ENCODE measurements at places on chromosomes 7 and 10. TPM values are rescaled to one million over a fixed set of nuclear protein-coding genes. Genes with fewer than 3 reads are reported as not detected.
A peak's percentile ranks its signal among the peaks of the same experiment; 100 is the strongest.

GRCh38 chr7:85699482-85699881 lies 512.6 kb upstream of the SEMA3D start:
- DNase-seq, result no peak

DNA sequence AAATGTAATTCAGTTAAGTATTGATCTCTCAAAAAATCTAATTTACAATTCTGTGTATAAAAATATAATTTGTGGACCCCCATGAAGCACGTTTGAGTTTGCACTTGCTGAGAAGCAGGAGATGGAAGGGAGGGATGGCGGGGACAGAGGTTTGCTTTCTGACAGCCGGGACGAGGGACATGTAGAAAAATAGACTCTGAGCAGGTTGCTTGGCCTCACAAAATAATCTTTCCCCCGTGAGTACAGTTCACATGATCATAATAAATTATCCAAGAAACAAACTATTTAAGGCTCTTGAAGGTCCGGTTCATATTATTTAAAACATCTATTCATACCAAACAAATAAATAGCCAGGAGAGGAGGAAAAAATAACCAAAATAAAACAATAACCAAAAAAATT lies 10.0 kb downstream of the SHH start:
- DNase-seq, result no peak

GRCh38 chr7:117048114-117048866 lies 95.0 kb downstream of the ST7 start:
- DNase-seq, result no peak

GRCh38 chr10:99329304-99329553 lies at the start of gene CNNM1:
Gene CNNM1, plus strand, starts transcription at chr10:99329356. Its CDS starts 32 bp downstream, at chr10:99329388.
- no peak for DNase-seq

DNA sequence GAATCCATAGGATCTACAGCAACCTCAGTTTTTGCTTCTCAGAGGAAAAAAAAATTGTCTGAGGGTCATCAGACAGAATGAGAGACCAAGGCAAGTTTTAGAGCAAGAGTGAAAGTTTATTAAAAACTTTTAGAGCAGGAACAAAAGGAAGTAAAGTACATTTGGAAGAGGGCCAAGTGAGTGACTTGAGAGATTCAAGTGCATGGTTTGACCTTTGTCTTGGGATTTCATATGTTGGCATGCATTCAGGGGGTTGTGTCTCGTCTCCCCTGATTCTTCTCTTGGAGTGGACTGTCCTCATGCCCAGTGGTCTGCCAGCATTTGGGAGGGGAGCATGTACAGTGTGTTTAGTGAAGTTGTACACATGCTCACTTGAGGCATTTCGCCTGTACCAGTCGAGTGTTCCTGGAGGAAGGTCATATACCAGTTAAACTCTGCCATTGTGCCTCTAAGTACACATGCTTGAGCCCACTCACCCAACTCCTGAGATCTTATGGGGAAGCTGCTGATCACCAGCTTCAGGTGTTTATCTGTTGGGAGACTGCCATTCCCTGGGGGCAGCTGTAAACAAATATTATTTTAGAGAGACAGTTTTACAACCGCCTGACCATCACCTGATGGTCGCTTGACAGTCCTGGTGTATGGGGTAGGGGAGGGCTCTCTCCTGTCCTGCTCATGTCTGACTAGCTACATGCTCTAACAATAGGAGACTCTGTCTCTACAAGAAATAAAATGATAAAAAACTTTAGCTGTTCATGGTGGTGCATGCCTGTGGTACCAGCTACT lies 109.4 kb downstream of the EEPD1 start:
- DNase-seq, result no peak

DNA sequence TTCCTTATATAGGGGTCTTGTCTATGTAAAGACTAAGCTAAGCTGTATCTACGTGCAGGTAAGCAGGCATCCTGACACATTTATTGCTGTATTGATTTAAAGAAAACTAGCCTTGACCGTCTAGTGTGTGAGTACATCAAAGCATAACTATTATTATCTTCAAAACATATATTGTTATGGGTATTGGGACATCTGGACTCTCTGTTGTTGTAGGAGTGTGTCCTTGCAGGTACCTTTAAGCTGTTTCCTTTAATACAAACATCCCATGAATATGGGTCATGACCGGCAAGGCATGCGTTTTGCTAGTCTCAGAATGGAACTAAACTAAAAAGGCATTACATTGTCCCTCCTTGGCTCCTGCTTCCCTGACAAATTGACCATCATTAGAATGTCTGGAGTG lies 35.1 kb upstream of the AKR1E2 start:
- DNase-seq, result no peak

DNA sequence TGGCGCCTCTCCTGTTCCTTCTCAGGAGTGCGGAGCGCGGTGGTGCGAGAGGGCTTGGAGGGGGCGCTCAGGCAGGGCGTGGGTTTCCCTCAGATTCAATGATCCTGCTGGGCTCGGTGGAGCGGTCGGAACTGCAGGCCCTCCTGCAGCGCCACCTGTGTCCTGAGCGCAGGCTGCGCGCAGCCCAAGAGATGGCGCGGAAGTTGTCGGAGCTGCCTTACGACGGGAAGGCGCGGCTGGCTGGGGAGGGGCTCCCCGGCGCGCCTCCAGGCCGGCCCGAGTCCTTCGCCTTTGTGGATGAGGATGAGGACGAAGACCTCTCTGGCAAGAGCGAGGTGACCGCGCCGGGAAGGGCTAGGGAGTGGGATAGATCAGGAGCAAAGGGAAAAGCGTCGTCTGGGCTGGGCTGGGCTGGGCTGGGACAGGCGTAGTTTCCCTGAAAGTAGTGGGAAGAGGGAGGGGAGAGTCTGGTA lies 17.0 kb downstream of the FAM131B start:
- no peak for DNase-seq

- peak; percentile 69 for DNase-seq
These were observed 97.6 kb upstream of the ZNF438 start for GRCh38 chr10:31129271-31129670.

DNA sequence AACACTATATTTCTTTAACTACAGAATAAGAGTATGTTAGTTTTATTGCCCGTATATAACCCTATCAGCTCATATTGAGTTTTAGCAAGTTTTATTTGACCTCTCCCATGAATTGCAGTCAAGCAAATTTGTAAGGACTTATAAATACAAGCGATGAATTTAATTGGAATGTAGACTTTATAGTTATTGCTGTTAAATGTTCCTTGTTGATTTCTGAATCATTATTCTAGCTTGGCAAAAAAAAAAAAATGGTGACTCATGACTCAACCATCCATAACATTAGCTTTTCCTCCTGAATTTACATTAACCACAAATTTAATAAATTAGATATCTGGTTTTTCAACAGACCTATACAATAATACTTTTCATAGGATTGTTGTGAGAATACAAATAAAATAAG lies 334.0 kb upstream of the LRRTM3 start:
- peak; percentile 6 for DNase-seq

DNA sequence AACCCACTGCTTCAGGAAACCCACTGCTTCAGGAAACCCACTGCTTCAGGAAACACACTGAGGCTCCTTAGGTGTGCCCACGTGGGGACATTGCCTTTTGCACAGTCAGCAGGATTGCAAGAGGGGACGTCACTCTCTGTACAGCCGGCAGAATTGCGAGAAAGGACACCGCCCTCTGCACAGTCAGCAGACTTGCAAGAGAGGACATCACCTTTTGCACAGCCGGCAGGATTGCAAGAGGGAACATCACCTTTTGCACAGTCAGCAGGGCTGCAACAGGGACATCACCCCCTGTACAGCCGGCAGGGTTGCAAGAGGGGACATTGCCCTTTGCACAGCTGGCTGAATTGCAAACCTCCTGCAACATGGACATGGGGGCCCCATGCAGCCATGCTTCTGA lies 407.6 kb downstream of the GLRX3 start:
- DNase-seq, result no peak

The FOXL3 gene
- not detected for total RNA-seq

The CRYGN gene
- total RNA-seq, result not detected

The ATOH7 gene
- total RNA-seq, result not detected
